ENCODE measurements at places on chromosomes 13 and 19.

DNA sequence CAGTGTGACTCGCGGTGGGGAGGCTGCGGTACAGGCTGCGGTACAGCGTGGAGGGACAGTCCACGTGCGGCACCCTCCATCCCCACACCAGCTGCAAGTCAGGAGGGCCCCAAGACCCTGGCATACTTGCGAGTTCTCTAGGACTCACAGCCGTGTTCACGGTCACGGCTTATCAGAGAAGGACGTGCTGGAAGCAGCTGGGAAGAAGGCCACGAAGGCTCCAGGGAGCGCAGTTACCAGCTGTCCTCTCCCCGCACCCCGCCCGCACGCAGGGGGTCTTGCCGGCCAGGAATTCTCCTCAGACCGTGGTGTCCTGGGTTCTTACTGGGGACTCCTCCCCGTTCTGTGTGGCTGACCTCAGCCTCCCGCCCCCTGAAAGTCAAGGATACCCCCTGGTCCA, 6.2 kb downstream of the ZNF444 start:
- DNase-seq = no peak

DNA sequence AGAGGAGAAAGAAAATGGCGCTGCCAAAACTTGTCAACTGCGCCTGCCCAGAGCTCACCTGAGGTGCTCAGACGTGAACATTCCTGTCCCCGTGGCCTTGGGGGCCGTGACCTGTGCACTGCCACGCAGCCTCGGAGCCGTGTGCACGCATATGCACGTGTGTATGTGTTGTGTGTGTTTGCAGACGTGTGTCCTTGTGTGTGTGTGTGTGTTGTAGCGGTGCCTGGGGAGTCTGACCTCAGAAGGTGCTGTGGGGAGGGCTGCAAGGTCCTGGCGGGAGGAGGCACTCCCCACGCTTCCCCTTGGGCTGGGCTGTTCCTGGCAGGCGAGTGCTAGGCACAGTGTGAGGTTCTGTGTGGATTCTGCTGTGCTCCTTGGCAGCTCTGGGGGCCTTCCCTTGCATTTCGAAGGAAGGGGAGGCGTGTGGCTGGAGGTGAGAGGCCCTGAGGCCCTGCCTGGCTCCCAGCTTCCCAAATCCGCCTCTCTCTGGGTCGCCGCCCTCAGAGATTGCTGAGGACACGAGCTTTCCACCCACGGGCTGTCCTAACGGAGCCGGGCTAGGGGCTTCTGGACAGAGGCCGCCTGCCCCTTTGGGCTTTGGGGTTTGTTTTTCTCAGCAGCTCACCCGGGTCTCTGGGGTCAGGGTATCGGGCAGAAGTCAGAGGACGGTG, 4.5 kb downstream of the BSG start:
- no peak for DNase-seq

- DNase-seq = peak; percentile 57
Observed at GRCh38 chr13:40664350-40665125, 1.9 kb downstream of the FOXO1 start.

DNA sequence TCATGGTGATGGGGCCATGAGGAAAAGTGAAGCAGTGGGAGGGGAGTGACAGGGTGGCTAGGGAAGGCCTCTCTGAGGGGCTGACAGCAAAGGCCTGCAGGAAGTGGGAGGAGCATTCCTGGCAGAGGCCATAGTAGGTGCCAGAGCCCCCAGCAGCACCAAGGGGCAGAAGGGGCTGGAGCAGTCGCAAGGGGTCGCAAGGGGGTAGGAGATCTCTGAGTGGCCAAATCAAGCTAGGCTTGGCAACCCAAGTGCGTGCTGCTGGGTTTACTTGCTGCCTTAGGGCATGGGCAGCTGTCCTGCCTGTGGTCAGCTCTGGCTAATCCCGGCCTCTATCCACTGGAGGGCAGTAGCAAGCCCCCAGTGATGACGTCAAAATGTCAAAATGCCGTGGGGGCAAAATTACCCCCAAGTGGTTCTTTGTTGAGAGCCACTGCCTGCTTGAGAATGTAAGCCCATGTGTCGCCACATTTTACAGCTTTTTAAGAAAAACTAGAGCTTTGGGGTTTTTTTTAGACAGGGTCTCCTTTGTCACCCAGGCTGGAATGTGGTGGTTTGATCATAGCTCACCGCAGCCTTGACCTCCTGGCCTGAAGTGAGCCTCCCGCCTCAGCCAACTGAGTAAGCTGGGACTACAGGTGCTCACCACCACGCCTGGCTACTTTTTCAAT, 11.8 kb downstream of the CCDC97 start:
- DNase-seq = no peak

GRCh38 chr13:30580852-30581502, 36.7 kb upstream of the USPL1 start:
- no peak for DNase-seq

- no peak for DNase-seq
Observed at GRCh38 chr13:30133996-30134395, 173.4 kb downstream of the KATNAL1 start.

- DNase-seq = no peak
Observed at GRCh38 chr13:111099290-111099689, 15.8 kb upstream of the ARHGEF7 start.

DNA sequence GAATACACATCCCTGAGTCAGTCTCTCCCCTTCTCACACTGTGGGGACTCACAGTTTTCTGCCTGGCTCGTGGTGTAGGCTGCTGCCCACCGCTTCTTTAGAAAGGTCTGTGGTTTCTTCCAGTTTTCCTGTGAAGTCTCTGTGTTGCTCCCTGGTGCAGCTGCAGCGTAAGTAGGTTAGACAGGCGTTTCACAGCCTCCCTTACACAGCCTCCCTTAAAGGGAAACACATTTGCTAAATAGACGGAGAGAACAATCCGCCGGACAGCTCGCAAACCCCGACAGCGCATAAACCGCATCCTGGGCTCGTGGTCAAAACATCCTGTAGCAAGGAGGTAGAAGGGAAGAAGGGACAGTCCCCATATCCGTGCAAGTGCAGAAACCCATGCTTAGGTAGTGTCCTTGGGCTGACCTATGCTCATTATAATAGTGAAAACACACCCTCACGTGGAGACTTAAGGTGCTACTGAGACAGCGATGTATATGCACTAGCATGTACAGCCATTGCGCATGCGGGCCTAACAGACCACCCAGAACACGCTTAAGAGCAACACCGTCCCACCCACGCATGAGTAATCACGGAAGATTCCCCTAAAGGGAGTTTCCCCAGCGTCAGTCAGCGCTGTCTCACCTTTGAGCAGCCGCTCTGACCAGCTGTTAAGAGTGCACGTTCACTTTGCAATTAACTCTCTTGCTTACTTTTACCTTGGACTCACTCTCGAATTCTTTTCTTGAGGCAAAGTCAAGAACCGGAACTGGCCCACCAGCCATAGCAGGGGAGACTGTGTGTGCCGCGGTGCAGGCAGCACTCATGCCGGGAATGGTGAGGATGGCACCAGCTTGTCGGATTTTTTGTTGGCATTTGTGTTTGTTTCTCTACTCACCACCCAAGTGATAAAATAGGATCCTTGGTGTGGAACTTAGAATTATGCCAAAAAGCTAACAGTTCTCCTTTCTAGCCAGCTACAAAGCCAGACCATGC, 16.6 kb downstream of the SIGLEC8 start:
- peak; percentile 88 for DNase-seq

GRCh38 chr13:74683411-74683810, 549.2 kb upstream of the KLF12 start:
- DNase-seq = no peak

DNA sequence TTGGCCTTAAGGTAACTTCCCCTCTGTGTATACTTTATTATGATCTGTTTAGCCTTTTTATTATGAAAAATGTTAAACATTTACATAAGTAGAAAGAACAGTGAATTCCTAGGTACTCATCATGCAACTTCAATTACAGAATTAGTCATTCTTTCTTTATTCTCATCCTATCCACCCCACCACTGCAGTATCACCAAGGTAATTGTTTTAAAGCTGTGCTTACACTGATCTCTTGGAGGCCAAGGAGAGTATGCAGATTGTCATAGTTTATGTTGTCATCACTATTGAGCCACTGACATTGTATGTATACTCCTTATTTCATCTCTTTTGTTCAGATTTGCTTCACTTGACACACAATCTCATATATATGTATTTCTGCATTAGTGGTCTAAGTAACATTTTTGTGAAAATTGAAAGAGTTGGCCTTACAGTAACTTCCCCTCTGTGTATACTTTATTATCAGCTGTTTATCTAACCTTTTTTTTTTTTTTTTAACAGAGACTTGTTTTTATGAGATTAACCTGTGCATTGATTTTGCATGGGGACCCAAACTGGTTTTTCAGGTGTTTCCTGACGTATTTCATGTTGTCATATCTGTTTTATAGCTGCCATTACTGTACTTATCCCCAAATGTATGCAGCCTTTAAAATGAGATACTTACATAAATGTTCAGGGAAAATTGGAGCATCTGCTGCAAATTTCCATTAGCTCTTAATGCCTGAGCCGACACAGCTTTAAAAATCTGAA, 4.5 kb downstream of the ZNF507 start:
- DNase-seq = no peak

DNA sequence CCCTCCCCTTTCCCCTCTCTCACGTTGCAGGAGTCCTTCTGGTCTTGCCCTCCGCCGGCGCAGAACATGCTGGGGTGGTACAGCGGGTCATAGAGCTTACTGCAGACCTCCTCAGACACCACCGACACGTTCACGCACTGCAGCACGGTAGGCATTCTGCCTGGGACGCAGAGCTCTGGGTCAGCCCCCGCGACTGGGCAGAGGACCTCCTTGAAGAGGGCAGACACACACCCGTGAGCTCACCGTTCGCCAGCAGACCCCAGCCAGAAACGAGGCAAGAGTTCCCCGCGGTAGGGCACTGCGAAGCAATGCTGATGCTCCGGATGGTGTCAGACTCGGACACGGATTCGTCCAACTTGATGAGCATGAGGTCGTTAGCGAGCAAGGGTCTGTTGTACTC, 2.9 kb downstream of the KLK4 start:
- no peak for DNase-seq

GRCh38 chr19:459724-460511, 915 bp downstream of the SHC2 start:
- DNase-seq = no peak
